Astrocyte of the spinal cord (primary cell): ENCODE measurements at places on chromosomes 3 and 15.

GRCh38 chr15:55267401-55268175, 22.0 kb downstream of the RAB27A start:
- peak; percentile 45 for DNase-seq

- DNase-seq = peak; percentile 87
Observed at GRCh38 chr15:100111125-100112060, 230.4 kb downstream of the ADAMTS17 start.

GRCh38 chr3:108602935-108603294, 13.4 kb downstream of the DZIP3 start:
- DNase-seq = no peak

GRCh38 chr3:117898722-117899522, 1135.7 kb downstream of the IGSF11 start:
- DNase-seq = no peak

- peak; percentile 39 for DNase-seq
Observed at GRCh38 chr15:91947683-91948608, 94.4 kb downstream of the SLCO3A1 start.

GRCh38 chr3:138157743-138158142, 17.0 kb downstream of the DBR1 start:
- DNase-seq = no peak

DNA sequence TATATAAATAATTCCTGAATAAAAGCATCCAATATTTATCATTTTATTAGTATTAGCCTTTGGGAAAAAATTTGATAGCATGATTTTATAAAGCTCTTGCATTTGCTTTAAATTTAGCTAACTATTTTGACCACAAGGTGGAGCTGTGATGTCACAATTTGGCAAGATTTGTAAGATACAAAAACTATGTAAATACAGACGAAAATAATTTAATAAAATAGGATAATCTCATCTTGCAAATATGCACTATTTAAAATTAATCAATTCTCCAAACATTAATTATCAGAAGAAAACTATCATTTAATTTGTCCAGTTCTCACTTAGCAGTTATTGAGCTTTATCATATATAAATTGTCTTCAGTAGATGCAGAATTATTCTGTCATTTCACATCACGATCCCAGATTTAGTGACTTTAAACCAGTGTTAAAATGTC, 95.4 kb downstream of the PLOD2 start:
- peak; percentile 83 for DNase-seq

GRCh38 chr3:38970851-38971638, 80.7 kb downstream of the SCN11A start:
- DNase-seq = no peak

GRCh38 chr15:87416591-87417257, 839.8 kb downstream of the NTRK3 start:
- no peak for DNase-seq

GRCh38 chr3:143775459-143775858, 72.8 kb downstream of the SLC9A9 start:
- DNase-seq = peak; percentile 50

GRCh38 chr3:52054661-52055511, 1.5 kb downstream of the DUSP7 start:
- DNase-seq = no peak

DNA sequence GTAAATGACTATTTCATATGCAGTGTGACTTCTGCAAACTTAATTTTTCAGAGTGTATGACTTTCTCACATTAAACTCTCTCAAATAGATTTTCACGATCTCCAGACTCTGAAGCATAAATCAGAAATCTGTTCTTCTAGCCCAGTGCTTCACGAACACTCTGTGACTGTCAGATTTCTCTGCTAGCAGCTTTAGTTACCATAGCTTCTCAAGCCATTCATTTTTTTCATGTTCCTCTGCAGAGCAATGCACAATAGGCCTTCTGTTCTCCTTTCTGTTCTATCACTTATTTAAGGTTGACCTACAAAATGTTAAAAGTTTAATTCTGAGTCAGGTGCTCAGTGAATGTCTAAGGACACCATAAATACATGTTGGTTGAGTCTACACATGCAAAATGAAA, 1102.2 kb downstream of the TUSC7 start:
- DNase-seq = no peak

- DNase-seq = no peak
Observed at GRCh38 chr15:101450403-101451265, 38.9 kb downstream of the PCSK6 start.

GRCh38 chr3:152857082-152857481, 22.2 kb downstream of the P2RY1 start:
- DNase-seq = no peak

GRCh38 chr3:26308454-26308853, 314.1 kb upstream of the LRRC3B start:
- no peak for DNase-seq

DNA sequence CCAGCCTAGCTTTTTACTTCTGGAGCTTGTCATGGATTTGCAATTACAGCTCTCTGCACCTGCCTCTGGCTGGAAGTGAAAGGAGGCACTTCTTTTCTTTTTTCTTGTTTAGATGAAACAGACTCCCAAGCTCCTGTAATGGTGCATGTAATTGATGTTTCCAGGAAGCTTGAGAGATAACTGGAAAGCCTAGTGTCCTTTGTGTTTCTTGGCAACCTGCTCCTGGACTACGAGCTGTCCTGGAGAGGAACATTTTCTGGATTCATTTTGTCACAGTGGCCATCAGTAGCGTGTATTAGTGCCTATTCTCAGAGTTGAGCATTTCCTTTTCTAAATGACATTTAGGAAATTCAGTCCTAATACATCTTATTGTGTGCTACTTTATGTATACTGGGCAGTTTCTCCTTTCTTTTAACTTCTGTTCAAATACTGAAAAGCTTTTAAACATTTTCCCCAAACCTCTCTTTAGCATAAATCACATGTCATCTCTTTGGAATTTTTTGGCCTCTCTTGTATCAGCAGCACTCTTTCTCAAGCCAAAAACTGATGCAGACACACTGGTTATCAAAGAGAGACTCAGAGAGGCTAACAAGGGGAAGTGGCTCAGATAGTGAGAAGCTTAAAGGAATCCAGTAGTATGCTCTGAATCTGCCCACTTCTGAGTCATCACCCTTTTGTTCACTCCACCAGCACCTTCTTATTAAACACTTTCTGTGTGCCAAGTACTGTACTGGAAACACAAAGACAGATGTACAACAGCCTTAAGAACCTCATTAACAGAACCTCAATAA, 62.6 kb upstream of the SLC2A2 start:
- DNase-seq = peak; percentile 88

- DNase-seq = no peak
Observed at GRCh38 chr3:20043396-20043795, 3.1 kb downstream of the KAT2B start.

DNA sequence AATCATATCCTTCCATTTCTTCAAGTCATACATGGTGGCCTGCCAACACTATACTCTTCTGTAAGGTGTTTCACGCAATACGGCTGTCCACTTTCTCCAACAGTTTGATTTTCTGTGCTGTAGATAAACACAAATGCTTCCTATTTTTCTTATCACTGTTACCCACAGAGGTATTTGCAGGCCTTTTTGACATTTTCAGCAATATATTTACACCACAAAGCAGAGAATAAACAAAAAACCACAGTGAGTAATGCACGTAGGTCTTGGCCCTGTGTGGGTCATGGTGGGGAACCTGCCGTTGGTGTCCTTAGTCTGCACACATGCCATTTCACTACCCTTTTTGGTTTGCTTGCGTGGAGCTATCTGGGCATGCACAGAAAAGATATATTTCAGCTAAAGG, 59.5 kb downstream of the LRRC28 start:
- no peak for DNase-seq

DNA sequence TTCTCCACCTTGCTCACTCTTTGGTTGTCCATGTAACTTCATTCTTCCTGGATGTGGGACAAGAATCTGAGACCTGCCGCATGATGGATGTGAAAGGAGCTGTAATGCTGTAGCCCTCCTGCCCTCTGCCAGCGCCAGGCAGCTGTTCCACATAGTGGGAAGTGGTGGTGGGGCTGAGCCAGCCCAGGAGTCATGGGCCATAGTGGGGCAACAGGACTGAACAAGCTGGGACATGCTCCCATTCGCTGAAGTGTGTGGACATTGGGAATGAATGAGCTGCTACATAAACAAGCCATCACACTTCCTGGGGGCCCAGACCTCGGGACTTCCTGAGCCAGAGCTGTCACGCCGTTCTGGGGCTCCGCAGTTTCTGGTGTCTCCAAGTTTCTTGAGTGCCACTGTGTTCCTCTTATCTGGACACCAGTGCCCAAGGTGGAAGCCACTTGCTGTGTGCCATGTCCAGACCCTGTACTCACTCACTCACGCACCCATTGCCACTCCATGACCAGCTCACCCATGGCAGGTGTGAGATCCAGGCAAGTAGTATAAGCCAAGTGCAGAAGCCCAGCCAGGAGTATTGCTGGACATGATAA, 624.3 kb upstream of the EPHA6 start:
- no peak for DNase-seq

DNA sequence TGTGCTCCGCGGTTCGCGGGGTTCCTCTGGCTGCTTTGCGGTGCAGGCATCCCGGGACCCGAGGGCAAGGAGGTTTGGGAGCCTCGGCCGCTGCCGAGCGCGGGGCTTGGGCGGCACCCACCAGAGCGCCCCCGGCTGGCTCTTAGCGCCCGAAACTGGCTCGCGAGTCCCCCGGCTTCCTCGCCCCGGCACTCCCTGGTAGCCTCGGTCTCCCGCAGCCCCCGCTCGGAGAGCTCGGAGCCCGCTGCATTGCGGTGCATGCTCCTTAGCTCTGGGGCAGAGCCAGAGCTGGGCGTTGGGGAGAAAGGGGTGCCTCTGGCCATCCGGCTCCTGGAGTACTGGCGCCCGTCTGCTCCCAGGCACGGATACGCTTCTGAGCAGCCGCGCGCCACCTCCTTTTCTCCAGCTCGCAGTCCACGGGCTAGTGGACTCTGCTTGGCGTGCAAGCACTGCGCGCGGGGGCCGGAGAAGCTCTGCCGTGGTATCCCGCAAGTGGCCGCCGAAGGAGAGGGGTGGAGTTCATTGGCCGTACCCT, 753 bp downstream of the EPHB1 start:
- DNase-seq = peak; percentile 47

DNA sequence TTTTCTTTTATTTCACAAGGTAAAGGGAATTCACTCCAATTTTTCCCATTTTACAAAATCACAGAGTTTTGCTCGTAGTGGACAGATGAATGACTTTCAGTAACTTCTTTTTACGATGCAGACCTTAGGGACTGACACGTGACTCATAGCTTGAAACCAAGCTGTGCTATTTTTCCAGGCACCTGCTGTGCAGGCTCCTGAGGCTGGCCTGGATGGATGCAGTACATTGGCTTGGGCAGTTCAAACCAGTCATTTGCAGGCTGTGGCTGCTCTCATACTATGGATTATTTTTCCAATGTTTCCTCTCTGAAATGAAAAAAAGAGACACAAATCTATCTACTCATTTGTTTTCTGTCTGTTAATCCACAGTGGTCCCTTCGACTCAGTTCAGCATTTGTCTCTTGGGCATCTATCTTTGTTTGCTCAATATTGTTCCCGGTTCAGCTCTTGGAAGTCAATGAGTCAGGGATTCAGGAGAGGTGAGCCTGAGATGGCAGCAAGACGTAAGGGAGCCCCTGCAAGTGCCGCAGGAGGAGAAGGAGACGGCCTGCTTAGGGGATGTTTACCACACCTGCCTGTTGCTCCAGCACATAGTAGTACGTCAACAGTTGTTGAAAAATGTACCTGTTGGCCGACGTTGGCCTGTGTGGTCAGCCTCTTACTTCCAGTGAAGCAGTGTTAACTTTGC, 92.8 kb downstream of the SV2B start:
- DNase-seq = no peak

GRCh38 chr3:175129126-175129525, 270.0 kb downstream of the NAALADL2 start:
- peak; percentile 50 for DNase-seq

DNA sequence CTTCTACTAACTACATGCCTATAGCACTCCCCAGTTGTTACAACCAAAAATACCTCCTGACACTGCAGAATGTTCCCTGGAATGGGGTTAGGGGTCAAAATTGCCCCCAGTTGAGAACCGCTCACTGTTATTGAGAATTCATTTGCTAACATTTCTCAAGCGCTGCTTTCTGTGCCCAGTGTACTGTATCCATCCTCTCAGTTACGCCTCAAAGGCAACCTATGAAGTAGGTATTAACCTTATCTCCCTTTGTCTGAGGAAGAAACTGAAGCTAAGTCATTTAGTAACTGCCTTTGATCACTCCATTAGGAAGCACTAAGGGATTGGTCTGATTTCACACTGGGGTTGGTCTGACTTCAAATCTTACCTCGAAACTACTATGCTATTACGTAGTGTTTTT, 70.1 kb downstream of the CADPS start:
- no peak for DNase-seq

GRCh38 chr3:186598108-186598784, 14.6 kb upstream of the AHSG start:
- DNase-seq = peak; percentile 22

- peak; percentile 9 for DNase-seq
Observed at GRCh38 chr3:36212251-36212650, 168.1 kb upstream of the STAC start.

DNA sequence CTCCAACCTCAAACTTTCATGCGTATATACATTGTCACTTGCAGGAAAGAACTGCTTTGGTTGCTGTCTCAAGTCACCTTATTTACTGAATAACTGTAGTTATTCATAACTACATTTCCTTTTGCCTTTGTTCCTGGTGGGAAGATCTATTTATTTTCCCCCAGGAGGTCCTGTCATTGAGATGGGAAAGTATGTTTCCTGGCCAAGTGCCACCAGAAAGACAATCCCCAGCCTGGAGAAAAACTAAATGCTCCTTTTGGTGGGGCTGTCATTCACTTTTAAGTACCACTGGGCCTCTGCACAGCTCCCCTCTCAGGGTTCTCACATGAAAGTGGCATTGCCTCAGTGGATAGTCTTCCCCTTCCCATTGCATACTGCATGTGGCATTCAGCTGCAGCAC, 59.8 kb downstream of the LRRC3B start:
- DNase-seq = no peak

DNA sequence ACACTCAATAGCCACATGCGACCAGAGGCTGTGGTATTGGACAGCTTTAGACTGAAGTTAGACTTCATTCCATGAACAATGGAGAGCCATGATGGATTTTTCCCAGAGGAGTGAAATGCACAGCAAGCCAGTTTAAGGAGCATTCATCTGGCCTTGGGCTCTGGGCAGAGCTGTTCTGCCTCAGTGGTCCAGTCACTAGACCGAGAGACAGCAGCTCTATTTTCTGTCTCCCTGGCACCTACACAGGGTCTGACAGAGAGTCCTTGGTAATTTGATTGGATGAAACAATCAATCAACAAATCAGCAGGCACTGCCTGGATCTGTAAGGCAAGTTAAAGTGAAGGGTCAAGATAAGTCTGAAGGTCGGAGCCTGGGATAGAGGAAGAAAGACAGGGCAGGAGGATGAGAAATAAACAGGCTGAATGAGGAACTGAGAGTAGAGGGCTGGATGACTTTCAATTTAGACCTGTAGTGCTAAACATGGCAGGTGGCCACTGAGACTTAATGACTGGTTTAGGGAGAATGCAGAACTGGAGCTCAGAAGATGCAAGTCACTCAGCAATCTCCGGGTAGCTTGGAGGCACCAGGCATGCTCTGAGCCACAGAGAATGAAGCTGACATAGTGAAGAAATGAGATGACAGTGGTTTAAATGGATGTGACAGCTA, 98.5 kb upstream of the SLC25A36 start:
- DNase-seq = no peak

GRCh38 chr3:39113291-39113690, 5.8 kb downstream of the TTC21A start:
- no peak for DNase-seq
